ENCODE measurements at places on chromosomes 7 and 10.

DNA sequence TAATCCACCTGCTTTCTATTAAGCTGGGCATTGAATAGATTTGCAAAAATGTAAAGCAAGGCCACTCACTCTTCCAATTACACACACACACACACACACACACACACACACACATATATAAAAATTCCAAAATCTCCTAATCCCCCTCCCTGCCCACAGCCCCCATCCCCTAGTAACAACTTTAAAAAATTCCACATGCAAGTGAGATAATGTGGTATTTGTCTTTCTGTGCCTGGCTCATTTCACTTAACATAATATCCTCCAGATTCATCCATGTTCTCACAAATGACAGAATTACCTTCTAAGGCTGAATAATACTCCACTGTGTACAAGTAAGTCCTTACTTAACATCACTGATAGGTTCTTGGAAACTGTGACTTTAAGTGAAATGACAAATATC, 24.2 kb downstream of the SH2D4B start:
- no peak for DNase-seq

DNA sequence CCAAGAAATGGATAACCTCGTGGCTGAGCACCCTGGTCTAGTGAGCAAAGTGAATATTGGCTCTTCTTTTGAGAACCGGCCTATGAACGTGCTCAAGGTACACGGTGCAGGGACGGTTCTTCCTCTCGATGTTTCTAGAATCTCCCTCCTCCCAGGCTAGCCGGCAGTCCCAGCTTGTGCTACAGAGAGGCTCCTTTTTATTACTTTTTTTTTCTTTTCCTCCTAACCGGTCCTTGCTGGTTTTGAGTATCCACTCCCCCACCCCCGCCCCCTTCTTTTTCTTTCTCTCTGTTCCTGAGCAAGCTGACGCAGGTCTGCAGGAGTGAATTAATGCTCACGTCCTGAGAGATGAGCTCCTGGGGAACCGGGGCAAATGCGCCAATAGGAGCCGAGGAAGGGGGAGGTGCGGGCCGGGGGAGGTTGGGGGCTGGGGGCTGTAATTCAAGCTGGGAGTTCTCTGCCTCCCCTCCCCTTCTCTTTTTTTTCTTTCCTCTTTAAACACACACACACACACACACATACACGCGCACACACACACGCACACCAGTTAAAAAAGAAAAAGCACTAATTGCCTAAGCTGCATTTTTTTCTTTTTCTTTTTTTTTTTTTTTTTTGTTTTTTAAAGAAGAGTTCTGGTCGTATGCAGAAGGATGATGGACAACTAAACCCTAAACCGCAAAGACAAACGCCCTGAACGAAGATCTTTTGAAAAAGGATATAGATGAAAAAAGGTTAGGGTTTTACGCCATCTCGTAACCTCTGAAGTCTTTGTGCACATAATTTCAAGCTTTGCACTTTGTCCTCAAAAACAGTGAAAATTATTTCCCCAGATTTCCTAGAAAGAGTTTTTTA, 6.6 kb downstream of the CPA2 start:
- no peak for DNase-seq

DNA sequence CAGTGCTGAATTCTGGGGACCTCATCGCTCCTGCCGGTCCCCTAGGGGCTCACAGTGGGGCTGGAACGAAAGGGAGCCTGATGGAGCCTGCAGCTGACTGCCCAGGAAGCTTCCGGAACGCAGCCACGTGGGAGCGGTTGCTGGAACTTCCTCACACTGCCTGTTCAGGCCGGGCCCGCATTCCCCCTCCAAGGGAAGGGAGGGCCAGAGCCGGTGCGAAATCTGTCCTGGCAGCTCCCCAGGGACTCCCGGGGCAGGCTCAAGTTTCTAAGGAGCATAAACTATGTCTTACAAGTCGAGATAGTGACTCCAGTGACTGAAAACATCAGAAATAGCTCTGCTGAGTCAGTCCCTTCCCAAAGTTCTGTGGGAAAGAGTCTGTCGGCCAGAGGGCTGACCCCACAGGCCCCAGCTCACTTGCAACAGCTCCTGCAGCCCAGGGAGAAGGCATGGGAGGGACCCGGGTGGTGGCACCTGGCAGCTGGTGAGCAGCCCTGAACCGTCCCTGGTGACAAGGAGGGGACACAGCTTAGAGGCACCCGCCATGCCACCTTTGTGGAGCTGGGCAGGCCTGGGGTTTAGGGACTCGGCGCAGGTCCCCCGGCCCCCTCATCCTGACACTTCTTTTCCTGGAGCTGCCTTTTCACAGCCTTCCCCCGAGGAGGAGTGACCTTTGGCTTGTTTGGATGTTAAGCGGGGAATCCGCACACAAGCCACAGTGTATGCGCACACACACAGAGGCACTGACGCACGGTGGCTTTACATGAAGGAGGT, 47.6 kb downstream of the PDGFA start:
- no peak for DNase-seq

DNA sequence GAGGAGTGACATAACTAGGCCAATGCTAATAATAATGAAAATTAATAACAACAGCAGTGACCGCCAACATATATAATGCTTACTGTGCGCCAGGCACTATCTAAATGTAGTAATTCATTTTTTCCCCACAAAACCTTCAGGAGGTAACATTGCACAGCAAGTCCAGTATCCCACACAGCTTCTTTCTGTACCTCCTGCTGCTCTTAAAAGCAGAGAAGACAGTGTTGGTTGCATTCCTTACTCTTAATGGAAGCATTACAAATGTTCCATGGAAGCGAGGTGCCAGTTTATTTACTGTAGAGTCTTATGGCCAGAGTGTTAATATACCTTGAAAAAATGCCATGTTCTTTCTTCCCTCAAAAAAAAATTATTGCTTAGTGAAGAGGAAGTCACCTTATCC, 168.2 kb downstream of the LRRC4 start:
- DNase-seq = no peak

DNA sequence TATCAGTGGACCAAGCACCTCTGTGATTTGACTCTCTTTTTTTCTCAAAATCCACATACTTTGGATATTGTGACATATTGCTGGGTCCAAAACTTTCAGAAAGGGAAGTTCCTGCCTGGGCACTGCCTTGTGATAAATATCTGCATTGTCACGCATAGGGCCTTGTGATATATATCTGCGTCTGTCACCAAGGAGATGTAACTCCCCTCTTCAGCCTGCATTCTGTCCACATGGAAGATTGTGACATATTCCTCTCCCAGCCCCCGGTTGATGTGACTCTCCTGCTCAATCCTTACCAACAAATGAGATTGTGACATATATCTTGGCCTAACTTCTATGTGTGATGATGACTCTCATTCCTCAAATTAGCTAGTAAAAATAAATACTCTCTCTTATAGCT, 25.4 kb upstream of the ZNF107 start:
- DNase-seq = no peak

DNA sequence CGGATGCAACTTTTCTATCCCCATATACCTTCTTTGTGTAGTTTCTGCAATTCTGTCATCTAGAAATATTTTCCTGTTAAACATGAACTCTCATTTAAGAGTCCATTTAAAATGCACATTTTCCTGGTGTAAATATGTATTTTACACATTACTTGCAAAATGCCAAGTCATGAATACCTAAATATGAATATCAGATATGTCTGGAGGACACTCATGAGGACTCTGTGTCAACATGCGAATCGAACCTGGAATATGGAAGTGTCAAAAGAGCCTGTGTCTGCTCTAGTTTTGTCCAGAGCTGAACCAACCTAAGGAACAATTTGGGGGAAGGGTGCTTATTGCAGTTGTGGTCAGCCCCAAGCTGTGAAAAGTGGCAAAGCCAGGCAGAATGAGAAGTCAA, 163.7 kb upstream of the CELF2 start:
- DNase-seq = no peak

DNA sequence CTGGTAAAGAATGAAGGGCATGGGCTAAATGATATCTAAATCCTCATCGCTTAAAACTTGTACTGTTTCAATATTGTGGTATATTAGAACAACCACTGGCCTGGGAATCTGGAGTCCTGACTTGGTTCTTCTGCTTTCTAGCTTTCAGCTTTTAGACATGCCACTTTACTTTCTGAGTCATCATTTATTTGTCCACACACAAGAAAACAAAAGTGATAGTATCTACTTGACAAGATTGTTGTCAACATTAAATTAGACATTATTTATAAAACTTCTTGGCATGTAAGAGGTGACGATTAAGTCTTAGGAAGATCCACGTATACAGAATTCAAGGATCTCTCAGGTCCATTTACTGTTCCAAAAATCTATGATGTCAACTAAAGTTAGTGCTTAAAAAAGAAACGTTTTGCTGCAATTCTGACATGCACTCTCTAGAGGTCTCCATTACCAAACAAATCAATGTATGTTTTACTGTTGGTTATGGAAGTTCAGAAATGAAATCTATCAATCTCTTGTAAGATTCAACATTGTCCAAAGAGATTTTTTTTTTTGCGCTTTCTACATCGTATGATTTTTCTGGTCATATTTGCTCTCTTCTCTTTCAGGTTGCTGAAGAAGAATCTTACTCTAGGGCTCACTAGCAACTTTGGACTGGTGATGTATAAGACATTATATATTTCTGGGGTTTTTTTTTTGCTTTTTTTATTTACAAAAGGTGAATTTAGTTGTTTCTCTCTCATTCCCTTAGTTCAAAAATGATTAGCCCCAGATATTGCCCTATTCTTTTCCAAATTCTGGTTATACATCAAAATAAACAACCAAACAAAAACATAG, 53.6 kb upstream of the DYNC1I1 start:
- no peak for DNase-seq

- no peak for DNase-seq
Measured at GRCh38 chr10:12180221-12180974, 15.3 kb downstream of the NUDT5 start.

DNA sequence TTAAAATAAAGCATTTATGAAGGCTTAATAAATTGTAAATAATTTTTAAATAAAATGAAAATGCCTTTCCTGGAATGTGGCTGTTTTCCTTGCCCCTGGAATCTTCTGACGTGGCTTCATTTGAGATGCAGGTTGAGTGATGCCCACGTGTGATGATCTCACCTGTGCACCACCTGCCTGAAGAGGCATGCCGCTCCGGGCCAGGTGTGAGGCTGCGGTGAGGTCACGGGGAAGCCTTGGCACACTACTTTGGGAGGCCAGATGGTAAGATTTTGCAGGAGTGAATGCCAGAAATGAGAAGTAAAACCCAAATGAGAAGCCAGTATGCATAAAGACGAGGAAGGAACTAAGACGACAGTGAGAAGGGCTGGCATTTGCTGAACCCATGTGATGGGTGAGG, 36.2 kb downstream of the GOT1 start:
- no peak for DNase-seq

DNA sequence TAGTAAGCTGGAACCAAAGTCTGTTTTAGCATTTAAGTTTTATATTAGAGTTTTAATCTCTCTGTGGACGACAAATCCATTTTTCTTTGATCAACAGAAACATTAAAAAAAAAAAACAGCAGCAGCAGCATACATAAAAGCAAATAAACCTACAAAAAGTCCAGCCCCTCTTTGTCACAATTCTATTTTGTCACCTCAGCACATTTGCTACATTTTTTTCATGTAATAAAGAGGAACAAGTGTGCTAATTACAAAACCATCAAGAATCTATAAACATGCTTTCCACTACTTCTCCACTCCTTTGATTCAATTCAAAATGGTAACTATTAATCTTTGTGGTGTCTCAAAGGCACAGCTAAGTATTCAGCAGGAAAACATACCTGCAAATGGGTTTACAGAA, 259.8 kb upstream of the GNAI1 start:
- DNase-seq = no peak

GRCh38 chr7:44959433-44959951, 19.3 kb downstream of the MYO1G start:
- no peak for DNase-seq

DNA sequence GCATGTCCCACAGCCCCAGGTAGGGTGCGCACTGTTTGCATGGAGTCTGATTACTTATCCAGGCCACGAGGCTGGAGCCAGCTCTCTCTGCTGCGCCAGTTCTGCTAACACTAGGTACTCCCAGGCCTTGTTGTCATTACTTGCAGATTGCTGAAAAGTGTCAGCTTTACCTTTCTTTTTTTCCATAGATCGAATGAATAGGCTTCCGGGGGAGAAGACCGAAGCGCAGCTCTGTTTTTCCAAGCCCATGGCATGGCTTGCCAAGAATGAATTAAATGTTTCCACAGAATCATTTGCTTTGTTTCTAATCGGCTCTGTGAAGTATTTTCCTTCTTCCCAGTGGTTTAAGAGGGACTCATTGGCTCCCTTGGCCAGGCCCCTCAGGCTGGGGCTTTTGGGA, 285.8 kb downstream of the BMPER start:
- no peak for DNase-seq

GRCh38 chr7:150829426-150829825, 22.9 kb upstream of the AOC1 start:
- DNase-seq = no peak

GRCh38 chr7:2432910-2433712, 29.7 kb downstream of the CHST12 start:
- no peak for DNase-seq

DNA sequence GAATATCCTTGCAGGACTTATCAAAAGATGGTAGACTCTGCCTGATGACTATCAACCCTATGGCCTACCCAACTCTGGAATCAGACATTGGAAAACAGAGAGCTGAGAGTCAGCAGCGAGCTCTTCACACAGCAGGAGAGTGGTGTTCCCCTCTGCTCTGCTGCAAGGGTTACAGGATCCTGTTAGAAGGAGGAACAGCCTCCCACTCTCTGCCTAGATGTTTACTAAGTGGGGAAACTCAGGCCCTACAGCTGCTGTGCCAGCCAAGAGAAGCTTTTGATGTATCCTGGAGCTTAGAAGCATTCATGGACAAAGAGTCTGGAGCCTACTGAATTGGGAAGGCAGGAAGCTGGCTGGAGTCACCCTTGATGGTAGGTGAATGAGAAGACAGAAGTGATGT, 104.6 kb downstream of the ABLIM1 start:
- no peak for DNase-seq

DNA sequence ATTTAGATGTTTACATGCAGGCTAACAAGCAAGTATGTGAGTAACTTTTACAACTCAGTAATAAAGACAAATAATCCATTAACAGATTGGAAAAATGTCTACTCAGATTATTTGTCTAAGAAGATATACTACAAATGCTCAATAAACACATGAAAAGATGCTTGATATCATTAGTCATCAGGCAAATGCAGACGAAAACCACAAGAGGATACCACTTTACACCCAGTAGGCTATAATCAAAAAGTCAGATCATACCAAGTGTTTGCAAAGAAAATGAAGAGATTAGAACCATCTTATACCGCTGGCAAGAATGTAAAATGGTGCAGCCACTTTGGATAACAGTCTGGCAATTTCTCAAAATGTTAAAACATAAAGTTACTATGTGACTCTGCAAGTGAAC, 84.1 kb downstream of the MALSU1 start:
- no peak for DNase-seq

DNA sequence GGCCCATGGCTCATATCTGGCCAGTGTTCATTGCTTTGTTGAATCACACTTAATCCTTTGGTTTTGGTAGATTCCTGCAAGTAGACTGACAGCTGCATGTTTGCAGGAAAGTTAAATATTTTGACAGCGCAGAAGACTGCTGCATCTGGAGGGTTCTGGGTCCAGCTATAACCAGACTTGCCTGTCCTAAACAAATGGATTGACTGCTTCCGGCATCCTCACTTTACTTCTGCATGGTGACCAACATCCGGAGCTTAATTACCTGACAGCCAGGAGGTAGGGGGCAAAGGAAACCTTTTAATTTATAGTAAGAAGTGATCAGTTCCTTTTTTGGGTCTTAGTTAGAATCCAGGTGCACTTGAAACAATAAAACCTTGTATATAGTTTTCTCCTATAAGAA, 263.3 kb downstream of the SNX10 start:
- DNase-seq = no peak
